A673 (cell line): ENCODE measurements at places on chromosomes 3 and 15. TPM values are rescaled to one million over a fixed set of nuclear protein-coding genes. Genes with fewer than 3 reads are reported as not detected.

PDE8A gene
- 69.8 and 80.7 TPM in 2 replicates for total RNA-seq

MOBP gene
- total RNA-seq = 0.19 and 0.22 TPM in 2 replicates

GRCh38 chr15:74913041-74913440 is 6.4 kb upstream of the FAM219B start:
- no peaks in the 10 kb centered on the region for H3K4me1 ChIP-seq
- H3K27me3 ChIP-seq = no peaks in the 10 kb centered on the region
- no peak for DNase-seq
- peaks cover 23% of the 10 kb centered on the region for H3K36me3 ChIP-seq

- peaks cover 22% of the 10 kb centered on the region for H3K4me1 ChIP-seq
- no peaks in the 10 kb centered on the region for H3K36me3 ChIP-seq
- H3K27ac ChIP-seq = no peak overlapping the region
- no peak overlapping the region for H3K4me3 ChIP-seq
- no peak for DNase-seq
Measured at GRCh38 chr3:113055201-113055600, 64.4 kb downstream of the GTPBP8 start.

DNA sequence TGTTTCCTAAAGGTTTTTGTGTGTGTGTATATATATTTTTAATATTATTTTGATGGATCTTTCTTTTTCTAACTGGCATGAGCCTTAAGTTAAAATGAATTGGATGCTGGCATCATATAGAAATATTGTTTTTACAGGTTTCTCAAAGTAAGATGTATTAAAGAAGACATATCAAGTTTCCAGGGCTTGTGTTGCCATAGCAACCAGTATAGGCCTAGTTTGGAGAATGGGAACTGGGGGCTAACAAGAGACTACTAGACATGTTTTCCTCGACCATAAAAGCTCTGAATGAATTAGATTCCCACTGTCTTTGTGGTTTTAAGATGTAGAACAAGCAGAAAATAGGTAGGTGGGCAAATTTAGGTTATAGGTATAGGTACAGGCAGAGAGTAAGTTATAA is 771.4 kb downstream of the TUSC7 start:
- H3K4me3 ChIP-seq = no peak overlapping the region
- H3K27me3 ChIP-seq = no peaks in the 10 kb centered on the region
- H3K36me3 ChIP-seq = no peaks in the 10 kb centered on the region
- H3K4me1 ChIP-seq = no peaks in the 10 kb centered on the region

DNA sequence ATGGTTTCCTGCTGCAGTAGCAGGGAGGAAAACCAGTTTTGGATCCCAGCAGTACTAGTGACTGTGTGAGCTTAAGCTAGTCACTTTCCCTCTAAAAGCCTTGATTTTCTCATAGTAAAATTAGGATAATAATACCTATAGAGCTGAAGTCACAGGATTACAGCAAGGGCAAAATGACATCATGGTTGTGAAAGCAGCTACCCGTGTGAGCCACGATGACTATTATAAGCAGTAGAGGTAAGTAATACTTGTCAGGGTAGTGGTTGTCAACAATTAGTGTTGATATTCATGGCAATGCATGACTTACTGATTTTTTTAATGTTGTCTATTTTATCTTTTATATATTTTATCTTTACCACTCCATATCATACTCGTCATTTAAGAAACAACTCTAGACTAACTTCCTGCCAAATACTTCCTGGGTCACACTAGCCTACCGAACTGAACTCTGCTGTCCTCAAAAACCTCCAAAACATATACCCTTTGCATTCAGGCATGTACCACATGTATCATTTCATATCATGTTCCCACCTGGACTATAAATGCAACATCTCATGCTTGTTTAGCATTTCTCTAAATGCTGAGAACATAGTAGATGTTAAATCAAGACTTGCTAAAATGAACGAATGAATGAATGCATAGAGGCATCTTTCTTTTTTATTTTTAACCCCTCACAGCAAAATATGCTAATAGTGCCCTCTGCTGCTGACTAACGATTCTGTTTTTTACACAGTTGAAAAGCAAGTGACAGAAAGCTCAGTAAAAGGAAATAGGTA is 172.6 kb downstream of the P3H2 start:
- H3K27me3 ChIP-seq = no peaks in the 10 kb centered on the region
- peak; percentile 79 for DNase-seq
- peak overlapping the region; percentile 61 for H3K27ac ChIP-seq
- peaks cover 21% of the 10 kb centered on the region for H3K4me1 ChIP-seq
- no peaks in the 10 kb centered on the region for H3K36me3 ChIP-seq

DNA sequence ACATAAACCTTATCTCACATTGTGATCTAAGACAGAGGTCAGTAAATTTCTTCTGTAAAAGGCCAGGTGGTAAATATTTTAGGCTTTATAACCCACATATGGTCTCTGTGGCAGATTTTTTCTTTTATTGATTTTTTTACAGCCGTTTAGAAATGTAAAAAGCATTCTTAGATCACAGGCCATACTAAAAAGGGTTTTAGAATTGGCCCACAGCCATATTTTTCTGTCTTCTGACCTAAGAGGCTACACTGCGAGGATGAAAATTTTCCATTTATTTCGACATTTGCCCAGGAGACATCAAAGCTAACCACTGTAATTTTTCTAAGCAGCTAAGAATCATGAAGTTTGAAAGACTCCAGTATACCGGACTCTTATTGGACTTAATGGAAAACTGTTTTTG is 377.2 kb upstream of the SGO1 start:
- H3K27ac ChIP-seq = no peak overlapping the region
- H3K36me3 ChIP-seq = no peaks in the 10 kb centered on the region
- no peaks in the 10 kb centered on the region for H3K27me3 ChIP-seq
- H3K4me3 ChIP-seq = no peak overlapping the region
- H3K4me1 ChIP-seq = no peaks in the 10 kb centered on the region
- DNase-seq = no peak

GRCh38 chr3:38004415-38005075 is 14.0 kb downstream of the VILL start:
- DNase-seq = peak; percentile 44
- no peaks in the 10 kb centered on the region for H3K4me1 ChIP-seq
- no peaks in the 10 kb centered on the region for H3K27me3 ChIP-seq
- no peak overlapping the region for H3K4me3 ChIP-seq

DNA sequence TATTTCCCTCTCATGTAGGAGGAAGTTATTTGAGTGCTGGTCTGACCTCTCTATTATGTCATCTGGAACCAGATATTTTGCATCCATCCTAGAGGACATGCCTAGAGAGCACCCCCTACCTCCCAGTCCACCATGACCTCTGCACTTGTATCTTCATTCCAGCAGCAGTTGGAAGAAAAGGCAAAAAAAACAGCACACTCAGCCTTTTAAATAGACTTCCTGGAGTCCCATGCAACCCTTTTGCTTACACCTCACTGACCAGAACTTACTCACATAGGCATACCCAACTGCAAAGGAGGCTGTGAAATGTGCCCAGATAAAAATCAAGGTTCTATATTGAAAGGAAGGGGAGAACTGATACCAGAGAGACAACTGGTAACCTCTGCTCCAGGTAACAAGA is 92.3 kb upstream of the FHIT start:
- H3K27me3 ChIP-seq = no peaks in the 10 kb centered on the region
- H3K4me3 ChIP-seq = no peak overlapping the region
